ENCODE measurements at places on chromosomes 12 and 14.
A peak's percentile ranks its signal among the peaks of the same experiment; 100 is the strongest.

GRCh38 chr14:43005807-43006206 is 1399.1 kb downstream of the LRFN5 start:
- no peak for DNase-seq

DNA sequence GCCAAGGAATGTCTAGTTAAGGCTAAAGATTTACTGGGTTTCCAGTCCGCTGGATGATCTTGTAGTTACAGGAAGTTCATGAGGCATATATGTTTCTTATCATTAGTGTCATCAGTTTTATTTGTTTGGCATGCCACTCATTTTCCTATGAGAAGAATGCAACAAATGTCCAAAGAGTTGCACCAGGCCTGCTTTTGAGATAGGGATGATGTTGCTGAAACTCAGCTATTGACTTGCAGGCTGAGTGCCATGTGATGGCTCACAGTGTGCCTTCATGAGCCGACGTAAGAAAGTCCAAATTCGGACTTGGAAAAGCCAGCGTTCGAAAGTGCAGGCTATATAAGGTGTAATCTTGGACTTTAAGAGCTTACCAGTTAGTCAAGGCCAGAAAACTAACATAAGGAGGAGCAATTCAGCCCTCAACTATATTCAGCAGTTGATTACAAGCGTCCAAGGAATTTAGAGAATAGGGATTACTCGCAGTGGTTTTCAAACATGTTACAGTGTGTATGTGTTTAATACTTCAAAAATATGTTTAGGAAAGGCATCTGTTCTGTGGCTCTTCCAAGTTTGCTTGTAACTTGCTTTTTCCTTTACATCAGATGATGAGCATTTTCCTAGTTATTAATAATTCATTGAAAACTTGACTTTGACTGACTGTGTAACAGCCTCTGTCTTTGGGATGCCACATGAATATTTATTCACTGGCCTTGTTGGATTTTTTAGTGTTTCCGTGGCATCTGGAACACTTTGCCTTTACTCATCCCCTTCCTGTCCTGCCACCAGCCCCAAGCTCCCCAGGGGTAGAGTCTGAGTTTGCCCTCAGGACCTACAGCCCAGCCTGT is 101.3 kb downstream of the LGMN start:
- DNase-seq = no peak

GRCh38 chr12:19288603-19289244 is 150.6 kb upstream of the AEBP2 start:
- no peak for DNase-seq

- no peak for DNase-seq
These were observed 207.5 kb upstream of the PWP1 start for GRCh38 chr12:107477947-107478610.

DNA sequence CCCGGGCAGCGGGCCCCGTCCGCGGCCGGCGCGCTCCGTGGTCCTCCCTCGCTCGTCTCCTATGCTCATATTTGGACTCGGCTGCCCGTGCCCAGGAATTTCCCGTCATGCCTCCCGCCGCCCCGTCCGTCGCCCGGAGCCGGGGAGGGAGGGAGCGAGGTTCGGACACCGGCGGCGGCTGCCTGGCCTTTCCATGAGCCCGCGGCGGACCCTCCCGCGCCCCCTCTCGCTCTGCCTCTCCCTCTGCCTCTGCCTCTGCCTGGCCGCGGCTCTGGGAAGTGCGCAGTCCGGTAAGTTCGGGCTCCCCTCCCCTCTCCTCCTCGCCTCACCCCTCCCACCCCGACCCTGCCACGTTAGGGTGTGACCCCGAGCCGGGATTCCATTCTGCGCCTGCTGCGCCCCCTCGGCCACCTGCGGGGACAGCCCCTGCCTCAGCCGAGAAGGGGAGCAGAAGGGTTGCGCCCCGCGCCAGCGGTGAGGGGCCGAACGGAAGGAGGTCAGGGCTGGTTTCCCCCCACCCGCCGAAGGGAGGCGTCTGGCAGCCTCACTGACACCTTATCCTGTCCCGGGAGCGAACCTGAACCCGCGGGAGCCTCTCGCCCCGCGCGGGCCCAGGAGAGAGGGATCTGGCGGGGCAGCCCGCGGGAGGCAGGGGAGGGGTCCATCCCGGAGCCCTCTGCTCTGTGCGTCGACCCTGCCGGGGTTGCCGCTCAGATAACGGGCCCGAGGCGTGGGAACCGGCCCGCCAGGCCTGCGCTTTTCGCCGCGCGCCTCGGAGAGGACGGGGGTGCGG is at the start of gene MSRB3:
Gene MSRB3 (plus strand): TSS at position 108 of the 793 bp plus-strand sequence. CDS start 29,897 bp downstream, outside the sequence.
- peak; percentile 22 for DNase-seq

- no peak for DNase-seq
These were observed 16.4 kb upstream of the PRIMA1 start for GRCh38 chr14:93804654-93805053.

DNA sequence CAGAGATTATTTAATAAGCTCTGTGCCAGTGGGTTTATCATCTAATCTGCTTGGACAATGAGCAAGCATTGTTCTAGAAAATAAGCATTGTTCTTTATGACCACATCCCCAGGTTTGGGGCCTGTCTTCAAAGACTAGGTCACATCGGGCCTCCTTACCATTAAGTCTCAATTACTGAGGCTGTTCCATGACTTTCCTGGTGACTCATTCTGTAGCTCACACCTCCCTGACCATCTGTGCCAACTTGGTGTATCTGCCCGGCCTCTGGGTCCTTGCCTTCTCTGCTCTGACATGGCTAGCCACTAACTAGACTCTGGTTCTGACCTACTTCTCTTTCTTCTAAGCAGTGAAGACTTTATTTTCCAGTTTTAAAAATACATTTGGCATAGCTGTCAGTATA is 44.4 kb upstream of the PLEKHA5 start:
- no peak for DNase-seq

DNA sequence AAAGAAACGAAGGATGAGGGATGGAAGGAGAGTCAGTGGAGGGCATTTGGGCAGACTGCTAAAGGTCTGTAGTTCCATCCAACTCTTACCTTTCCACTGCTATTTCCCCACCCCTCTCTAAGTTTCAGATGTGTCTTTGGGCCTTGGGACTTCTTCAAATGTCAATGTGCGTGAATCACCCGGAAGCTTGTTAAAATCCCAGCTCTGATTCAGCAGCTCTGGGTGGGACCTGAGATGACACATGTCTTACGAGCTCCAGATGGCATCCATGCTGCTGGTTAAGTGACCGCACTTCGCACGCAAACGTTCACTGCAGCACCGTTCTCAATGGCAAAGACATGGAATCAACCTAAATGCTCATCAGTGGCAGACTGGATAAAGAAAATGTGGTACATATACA is 309.9 kb downstream of the VRK1 start:
- DNase-seq = no peak

DNA sequence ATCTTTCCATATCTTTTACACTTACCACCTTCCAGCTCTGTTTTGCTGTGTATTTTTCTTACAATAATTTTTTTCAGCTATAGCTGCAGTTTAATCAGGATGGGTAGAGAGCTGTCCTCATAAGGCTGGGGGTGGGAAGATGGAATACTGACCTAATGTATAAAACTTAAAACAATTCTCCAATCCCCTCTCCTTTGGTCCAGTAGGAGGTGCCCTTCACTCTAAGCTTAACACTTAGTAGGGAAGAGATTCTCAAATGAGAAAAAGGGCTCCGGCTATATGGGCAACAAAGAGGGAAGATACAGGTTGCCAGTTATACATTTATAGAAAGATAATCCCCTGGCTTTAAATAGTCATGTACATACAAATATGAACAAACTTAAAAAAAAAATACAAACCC is 2.8 kb downstream of the ORMDL2 start:
- no peak for DNase-seq

DNA sequence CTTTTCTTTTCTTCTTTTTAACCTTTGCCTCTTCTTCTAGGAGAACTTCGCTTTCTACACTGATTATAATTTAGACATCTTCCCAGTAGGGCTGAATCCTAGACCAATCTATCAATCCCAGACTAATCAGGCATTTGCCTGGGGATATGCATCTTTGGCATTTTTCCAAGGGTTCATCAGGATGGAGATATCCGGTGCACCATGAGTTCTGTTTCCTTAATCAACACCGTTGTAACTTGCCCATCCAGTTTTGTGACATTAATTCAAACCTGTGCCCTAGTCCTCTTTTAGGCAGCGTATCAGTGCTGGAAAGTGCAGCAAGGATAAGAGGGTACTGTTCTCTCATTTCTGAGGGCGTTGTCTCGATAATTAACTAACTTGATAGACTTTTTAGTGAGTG is 617 bp upstream of the MGP start:
- no peak for DNase-seq

DNA sequence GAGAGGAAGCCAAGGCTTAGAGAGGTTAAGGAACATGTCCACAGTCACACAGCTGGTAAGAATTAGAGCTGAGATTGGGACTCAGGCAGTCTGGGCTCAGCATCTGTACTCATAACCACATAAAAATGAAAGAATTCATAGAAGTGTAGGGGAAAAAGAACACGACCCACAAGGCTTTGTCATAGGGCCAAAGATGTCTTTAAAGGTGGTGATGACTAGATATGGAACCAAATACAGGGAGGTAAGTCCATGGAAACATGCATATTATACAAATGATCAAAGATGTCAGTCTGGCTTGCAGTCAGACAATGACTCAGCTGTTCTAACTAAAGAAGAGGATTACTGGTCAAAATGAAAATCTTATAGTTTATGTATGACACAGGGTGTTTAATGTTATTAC is 7.2 kb upstream of the SSPN start:
- no peak for DNase-seq

- DNase-seq = no peak
These were observed 4.8 kb downstream of the C12orf71 start for GRCh38 chr12:27077586-27077985.

- no peak for DNase-seq
These were observed 2.8 kb downstream of the TMEM179 start for GRCh38 chr14:104601786-104602185.

DNA sequence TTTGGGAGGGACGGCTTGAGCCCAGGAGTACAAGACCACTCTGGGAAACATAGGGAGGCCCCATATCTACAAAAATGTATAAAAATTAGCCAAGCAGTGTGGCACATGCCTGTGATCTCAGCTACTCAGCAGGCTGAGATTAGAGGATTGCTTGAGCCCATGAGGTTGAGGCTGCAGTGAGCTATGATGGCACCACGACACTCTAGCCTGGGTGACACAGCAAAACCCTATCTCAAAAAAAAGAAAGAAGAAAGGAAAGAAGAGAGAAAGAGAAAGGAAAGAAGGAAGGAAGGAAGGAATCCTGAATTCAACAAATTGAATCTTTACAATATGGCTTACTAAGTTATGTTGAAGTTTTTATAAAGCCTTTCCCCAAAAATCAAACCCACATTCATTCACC is 2.1 kb downstream of the KIF21A start:
- no peak for DNase-seq

GRCh38 chr14:102811254-102811963 is 34.2 kb downstream of the TRAF3 start:
- DNase-seq = no peak

- no peak for DNase-seq
These were observed 7.6 kb upstream of the STK38L start for GRCh38 chr12:27236498-27236897.

DNA sequence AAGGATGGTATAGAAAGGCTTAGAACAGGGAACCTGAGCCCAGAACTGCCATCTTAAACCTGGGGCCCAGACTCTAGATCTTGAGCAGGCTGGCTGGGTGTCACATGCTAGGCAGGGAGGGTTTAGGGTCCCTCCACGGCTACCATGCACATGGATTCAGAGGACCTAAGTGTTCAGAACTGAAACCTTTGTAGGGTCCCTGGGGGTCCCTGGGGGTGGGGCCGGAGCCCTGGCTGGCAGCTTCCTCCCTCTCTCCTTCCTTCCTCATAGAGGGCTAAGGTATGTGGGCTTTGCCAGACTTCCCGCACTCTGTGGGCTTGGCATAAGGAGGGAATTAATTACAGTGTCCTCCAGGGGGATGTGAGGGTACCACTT is 4.6 kb upstream of the ZNF385A start:
- DNase-seq = no peak

GRCh38 chr12:72304751-72305150 is 32.6 kb downstream of the TRHDE start:
- no peak for DNase-seq

DNA sequence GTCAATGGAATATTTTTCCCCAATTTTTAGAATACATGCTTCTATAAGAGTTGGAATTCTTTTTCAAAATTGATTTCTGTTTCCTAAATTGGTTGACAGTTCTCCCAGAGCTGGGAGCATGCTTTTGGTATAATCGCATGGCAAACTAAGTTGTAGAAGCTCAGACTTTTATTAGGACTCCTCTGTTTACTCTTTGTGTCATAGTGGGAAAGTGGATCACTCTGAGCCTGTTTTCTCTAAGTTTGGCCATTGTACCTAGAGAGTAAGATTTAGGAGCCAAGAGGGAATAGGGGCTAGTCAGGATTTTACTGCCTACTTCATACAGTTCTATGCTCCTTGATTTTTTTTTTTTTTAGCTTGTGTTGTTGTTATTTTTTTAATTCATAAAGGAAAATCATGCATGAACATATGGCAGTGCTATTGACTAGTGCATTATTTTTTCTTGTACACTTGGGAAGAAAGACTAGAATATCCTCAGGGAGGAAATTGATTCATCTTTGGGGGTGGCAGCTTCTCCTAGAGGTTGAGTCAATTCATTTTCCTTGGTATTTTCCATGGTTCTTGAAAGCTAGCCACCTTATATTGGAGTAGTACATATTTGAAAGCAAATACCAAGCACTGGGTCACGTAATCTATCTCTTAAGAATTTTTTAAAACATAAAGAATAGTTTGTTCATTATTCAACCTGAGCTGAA is 77.7 kb upstream of the TRAF3 start:
- DNase-seq = no peak

DNA sequence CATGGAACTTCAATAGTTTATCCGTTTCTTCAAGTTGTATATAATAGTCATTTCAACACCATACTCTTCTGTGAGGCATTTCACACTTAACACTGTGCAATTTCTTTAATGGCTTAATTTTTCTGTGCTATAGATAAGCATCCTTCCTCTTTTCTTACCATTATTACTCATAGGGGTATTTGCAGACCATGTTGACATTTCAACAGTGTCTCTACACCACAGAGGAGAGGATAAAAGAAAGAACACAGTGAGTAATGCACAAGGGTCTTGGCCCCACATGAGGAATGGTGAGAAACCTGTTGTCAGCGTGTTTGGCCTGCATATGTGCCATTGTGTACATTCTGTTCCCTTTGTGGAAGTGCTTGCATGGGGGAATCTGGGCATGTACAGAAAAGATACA is 421.5 kb upstream of the MDGA2 start:
- DNase-seq = no peak

GRCh38 chr12:29396774-29397173 is 15.8 kb upstream of the ERGIC2 start:
- DNase-seq = no peak

DNA sequence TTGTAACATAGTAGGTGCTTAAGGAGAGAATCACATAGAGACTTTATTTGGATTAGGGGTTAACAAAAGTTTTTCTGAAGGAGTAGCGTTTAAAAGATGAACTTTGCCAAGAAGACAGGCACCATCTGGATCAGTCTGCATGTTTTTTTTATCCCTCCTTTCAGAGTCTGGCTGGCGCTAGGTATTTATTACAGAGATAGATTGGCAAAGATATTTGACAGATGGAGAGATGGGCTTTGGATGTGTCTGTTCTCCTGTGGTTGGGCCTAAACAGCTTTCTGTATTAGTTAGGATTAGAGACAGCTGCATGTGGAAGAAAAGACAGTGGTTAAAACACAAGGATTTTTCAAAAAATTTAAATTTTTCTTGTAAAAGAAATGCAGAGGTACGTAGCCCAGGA is 133.9 kb downstream of the C12orf75 start:
- no peak for DNase-seq

GRCh38 chr14:100791348-100791735 is 34.6 kb upstream of the MEG3 start:
- DNase-seq = no peak

- no peak for DNase-seq
These were observed 86.5 kb upstream of the ZFP36L1 start for GRCh38 chr14:68879321-68879781.
